ENCODE measurements at places on chromosomes 11 and 22.

- DNase-seq: no peak
Measured at GRCh38 chr11:130094614-130095013, 24.9 kb downstream of the APLP2 start.

- DNase-seq: no peak
Measured at GRCh38 chr11:2717561-2718325, 17.9 kb upstream of the KCNQ1OT1 start.

GRCh38 chr22:39219071-39220039 lies 25.4 kb downstream of the PDGFB start:
- DNase-seq: peak; percentile 24

- DNase-seq: no peak
Measured at GRCh38 chr11:130042093-130042591, 27.6 kb upstream of the APLP2 start.

Data from NAMALWA (cell line).